Peyer's patch (tissue), 4 donors: ENCODE measurements at places on chromosomes 5 and 9. TPM values are rescaled to one million over a fixed set of nuclear protein-coding genes. Genes with fewer than 3 reads are reported as not detected.

- no peaks in the 10 kb centered on the region for H3K27me3 ChIP-seq
- no peak overlapping the region for H3K27ac ChIP-seq
- DNase-seq: no peak
- no peaks in the 10 kb centered on the region for H3K36me3 ChIP-seq
- H3K4me3 ChIP-seq: no peak overlapping the region
- H3K4me1 ChIP-seq: no peaks in the 10 kb centered on the region
Observed at GRCh38 chr5:60243713-60244112, 350.2 kb upstream of the PDE4D start.

The ARID3C gene
- total RNA-seq: not detected

- H3K4me3 ChIP-seq: no peak overlapping the region
- no peak for DNase-seq
- H3K36me3 ChIP-seq: no peaks in the 10 kb centered on the region
- H3K27ac ChIP-seq: no peak overlapping the region
Observed at GRCh38 chr9:100070104-100071041, 28.4 kb downstream of the ERP44 start.

DNA sequence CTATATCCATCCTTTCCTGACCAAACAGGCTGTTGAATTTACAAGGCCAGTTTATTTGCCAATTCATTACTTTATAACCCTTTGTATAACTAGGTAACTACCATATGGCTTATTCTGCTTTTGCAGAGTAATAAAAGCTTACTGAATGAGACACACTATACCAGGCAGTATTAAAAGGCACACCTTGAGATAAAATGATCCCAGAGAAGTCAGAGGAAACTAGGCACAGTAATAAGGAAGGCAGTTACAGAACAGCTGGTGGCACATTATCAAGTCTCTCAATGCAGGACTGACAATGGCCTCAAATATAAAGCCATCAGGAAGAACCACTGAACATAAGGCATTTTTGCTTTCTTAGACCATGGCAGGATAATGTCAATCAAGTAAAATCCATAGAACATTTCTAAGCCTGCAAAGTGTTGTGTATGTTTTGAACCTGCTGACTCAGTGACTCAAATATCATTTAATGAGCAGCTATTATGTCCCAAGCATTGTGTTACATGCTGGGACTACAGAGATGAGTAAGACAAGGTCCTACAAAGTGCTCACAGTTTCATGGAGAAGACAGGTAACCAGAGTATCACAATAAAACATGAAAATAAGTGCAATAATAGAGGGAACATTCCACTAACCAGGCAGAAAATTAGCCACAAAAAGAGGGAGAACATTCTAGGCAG, 52.5 kb downstream of the OXCT1 start:
- H3K4me1 ChIP-seq: no peaks in the 10 kb centered on the region
- no peak overlapping the region for H3K27ac ChIP-seq
- DNase-seq: no peak
- no peak overlapping the region for H3K4me3 ChIP-seq

The PCSK1 gene
- 3.6 TPM for total RNA-seq

GRCh38 chr5:25160891-25161290, 516.1 kb upstream of the CDH10 start:
- H3K27ac ChIP-seq: no peak overlapping the region
- no peaks in the 10 kb centered on the region for H3K36me3 ChIP-seq
- H3K4me3 ChIP-seq: no peak overlapping the region
- DNase-seq: no peak
- H3K4me1 ChIP-seq: no peaks in the 10 kb centered on the region

DNA sequence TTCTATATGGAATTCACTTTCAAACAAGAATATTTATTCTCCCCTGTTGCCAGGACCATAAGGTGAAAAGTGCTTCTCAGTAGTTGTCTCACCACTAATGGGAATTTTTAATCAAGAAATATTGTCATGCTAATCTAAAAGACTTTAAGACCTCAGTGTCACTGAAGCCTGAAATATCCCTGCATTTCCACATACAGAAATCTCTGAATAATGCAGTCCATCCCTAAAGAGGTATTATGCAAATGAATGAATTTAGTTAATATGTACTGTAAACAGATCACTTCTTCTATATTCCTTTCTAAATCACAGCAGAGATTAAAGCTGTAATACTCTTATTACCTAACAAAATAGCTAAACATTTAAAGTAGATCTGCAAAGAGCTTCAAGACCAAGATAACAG, 531.1 kb upstream of the CDH6 start:
- no peaks in the 10 kb centered on the region for H3K4me1 ChIP-seq
- no peak for DNase-seq
- H3K27me3 ChIP-seq: no peaks in the 10 kb centered on the region
- no peaks in the 10 kb centered on the region for H3K36me3 ChIP-seq
- no peak overlapping the region for H3K27ac ChIP-seq

GRCh38 chr5:127320032-127320965, 29.7 kb downstream of the MEGF10 start:
- H3K4me1 ChIP-seq: no peaks in the 10 kb centered on the region
- DNase-seq: no peak
- no peak overlapping the region for H3K4me3 ChIP-seq
- H3K36me3 ChIP-seq: no peaks in the 10 kb centered on the region
- H3K27ac ChIP-seq: no peak overlapping the region
- H3K27me3 ChIP-seq: no peaks in the 10 kb centered on the region

- no peaks in the 10 kb centered on the region for H3K27me3 ChIP-seq
- no peaks in the 10 kb centered on the region for H3K4me1 ChIP-seq
- no peak overlapping the region for H3K27ac ChIP-seq
Observed at GRCh38 chr5:133487093-133487492, 125.2 kb downstream of the FSTL4 start.

- no peaks in the 10 kb centered on the region for H3K36me3 ChIP-seq
- no peaks in the 10 kb centered on the region for H3K4me1 ChIP-seq
- no peak for DNase-seq
- no peaks in the 10 kb centered on the region for H3K27me3 ChIP-seq
Observed at GRCh38 chr5:169744336-169744735, 107.3 kb downstream of the DOCK2 start.

- no peaks in the 10 kb centered on the region for H3K4me1 ChIP-seq
- H3K36me3 ChIP-seq: no peaks in the 10 kb centered on the region
Observed at GRCh38 chr5:95216136-95216955, 68.5 kb downstream of the MCTP1 start.

- no peaks in the 10 kb centered on the region for H3K4me1 ChIP-seq
- no peaks in the 10 kb centered on the region for H3K36me3 ChIP-seq
- no peak for DNase-seq
- no peak overlapping the region for H3K4me3 ChIP-seq
Observed at GRCh38 chr9:132464547-132464946, 54.5 kb downstream of the CFAP77 start.

The TNFSF8 gene
- total RNA-seq: 4.8 TPM

DNA sequence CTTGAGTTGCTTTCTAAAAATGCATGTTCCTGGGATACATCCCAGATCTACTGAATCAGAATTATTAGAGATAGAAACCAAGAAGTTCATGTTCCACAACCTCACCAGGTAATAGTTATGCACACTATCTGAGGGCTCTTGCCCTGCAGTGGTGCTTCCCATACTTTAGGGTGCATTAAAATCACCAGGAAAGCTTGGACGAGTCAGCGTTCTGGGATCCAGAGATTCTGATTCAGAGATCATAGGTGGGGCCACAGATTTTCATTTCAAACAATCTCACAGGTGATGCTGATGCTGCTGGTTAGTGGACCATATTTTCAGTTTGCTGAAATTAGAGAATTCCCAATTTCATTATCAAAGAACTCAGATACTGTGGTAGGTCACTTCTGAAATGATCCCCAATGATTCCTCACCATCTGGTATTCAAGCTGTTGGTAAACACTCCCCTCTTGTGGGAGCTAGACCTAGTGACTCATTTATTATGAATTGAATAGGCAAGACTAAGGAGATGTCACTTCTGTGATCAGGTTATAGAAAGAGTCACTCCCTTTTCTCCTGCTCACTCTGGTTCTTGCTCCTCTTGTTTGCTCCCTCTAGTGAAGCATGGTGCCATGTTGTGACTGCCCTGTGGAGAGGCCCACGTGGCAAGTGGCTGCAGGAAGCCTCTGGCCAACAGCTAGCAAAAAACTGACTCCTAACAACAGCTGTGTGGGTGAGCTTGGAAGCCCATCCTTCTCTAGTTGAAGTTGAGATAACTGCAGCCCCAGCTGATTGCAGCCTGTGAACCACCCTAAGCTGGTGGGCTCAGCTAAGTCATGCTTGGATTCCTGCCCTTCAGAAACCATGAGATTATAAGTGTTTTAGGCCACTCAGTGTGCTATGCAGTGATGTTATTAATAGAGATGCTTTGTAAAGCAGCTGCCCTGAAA, 59.8 kb downstream of the SH3TC2 start:
- no peaks in the 10 kb centered on the region for H3K36me3 ChIP-seq
- no peaks in the 10 kb centered on the region for H3K4me1 ChIP-seq
- no peak overlapping the region for H3K27ac ChIP-seq
- no peaks in the 10 kb centered on the region for H3K27me3 ChIP-seq
- no peak for DNase-seq

The BTNL8 gene
- 127 TPM for total RNA-seq

The NR4A3 gene
- total RNA-seq: not detected

GRCh38 chr5:133697536-133698258, 85.4 kb upstream of the FSTL4 start:
- no peaks in the 10 kb centered on the region for H3K4me1 ChIP-seq
- no peaks in the 10 kb centered on the region for H3K36me3 ChIP-seq
- no peak overlapping the region for H3K27ac ChIP-seq
- H3K4me3 ChIP-seq: no peak overlapping the region
- DNase-seq: peak; percentile 13

The AK1 gene
- total RNA-seq: 2.5 TPM

The NUDT12 gene
- total RNA-seq: 15.7 TPM

DNA sequence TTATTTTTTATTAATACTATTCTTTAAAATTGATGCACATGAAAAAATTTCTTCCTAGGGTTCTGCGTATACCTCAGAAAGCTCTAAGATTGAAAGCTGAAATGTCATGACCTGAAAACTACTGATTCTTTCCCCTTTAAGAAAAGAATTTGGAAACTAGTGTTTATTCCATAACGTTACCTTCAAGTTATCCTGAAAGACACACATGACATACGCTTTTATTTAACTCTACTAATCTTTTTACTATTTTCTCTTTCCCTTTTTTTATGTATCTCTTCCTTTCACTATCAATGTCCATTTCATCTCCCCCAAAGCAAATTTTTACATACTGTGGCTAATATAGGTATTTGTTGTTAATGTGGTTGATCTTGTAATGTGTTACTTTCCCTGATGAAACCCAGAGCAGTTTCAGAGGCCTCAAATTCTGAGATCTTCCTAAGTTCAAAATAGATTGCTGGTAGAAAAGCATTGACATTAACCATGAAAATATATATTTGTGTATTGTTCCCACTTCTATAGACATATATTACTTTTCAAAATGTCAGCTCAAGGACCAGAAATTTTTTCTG, 7.4 kb downstream of the NIPBL start:
- H3K27me3 ChIP-seq: no peaks in the 10 kb centered on the region
- DNase-seq: no peak
- H3K4me1 ChIP-seq: peaks cover 29% of the 10 kb centered on the region
- H3K4me3 ChIP-seq: no peak overlapping the region
- H3K36me3 ChIP-seq: no peaks in the 10 kb centered on the region
- no peak overlapping the region for H3K27ac ChIP-seq

DNA sequence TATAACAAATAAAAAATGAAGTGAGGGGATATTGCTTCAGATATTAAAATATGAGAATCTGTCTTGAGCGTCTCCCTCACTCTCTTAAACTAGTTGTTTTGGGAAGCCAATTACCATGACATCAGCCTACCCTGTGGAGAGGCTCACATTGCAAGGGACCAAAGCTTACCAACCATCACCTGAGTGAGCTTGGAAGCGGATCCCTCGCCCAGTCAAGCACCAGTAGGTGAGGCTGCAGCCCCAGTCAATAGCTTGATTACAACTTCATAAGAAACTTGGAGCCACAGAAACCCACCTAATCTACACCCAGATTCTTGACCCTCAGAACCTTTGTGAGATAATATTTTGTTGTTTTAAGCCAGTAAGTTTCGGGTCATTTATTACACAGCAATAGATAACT, 206.2 kb downstream of the CEMIP2 start:
- no peaks in the 10 kb centered on the region for H3K27me3 ChIP-seq
- DNase-seq: no peak
- H3K27ac ChIP-seq: no peak overlapping the region
- no peaks in the 10 kb centered on the region for H3K4me1 ChIP-seq
- H3K36me3 ChIP-seq: no peaks in the 10 kb centered on the region
- H3K4me3 ChIP-seq: no peak overlapping the region

The ADCY2 gene
- 0.53 TPM for total RNA-seq

GRCh38 chr5:142685418-142686209, at the start of gene FGF1:
FGF1 (minus strand) TSS chr5:142686090; CDS start chr5:142614127, 71,963 bp downstream.
- no peak for DNase-seq
- H3K4me3 ChIP-seq: no peak within 1 kb of the TSS
- H3K36me3 ChIP-seq: no peaks in the 10 kb centered on the region
- no peaks in the 10 kb centered on the region for H3K27me3 ChIP-seq
- H3K27ac ChIP-seq: peak within 1 kb of the TSS; percentile 38

The ENTPD2 gene
- total RNA-seq: 29.1 TPM
